ENCODE measurements at places on chromosomes 7 and 10.

- no peak overlapping the region for H3K27ac ChIP-seq
- H3K4me1 ChIP-seq, result no peaks in the 10 kb centered on the region
- no peak for DNase-seq
- no peaks in the 10 kb centered on the region for H3K27me3 ChIP-seq
- H3K4me3 ChIP-seq, result no peak overlapping the region
- H3K36me3 ChIP-seq, result no peaks in the 10 kb centered on the region
These were observed 322.6 kb downstream of the RNLS start for GRCh38 chr10:88260329-88261051.

- H3K36me3 ChIP-seq, result no peaks in the 10 kb centered on the region
- no peak overlapping the region for H3K27ac ChIP-seq
- no peak for DNase-seq
- H3K4me1 ChIP-seq, result no peaks in the 10 kb centered on the region
- no peaks in the 10 kb centered on the region for H3K27me3 ChIP-seq
These were observed 80.0 kb upstream of the INSIG1 start for GRCh38 chr7:155217634-155218033.

- no peaks in the 10 kb centered on the region for H3K27me3 ChIP-seq
- H3K4me3 ChIP-seq, result no peak overlapping the region
- DNase-seq, result peak; percentile 73
These were observed 447.8 kb upstream of the C7orf33 start for GRCh38 chr7:148142660-148143248.

DNA sequence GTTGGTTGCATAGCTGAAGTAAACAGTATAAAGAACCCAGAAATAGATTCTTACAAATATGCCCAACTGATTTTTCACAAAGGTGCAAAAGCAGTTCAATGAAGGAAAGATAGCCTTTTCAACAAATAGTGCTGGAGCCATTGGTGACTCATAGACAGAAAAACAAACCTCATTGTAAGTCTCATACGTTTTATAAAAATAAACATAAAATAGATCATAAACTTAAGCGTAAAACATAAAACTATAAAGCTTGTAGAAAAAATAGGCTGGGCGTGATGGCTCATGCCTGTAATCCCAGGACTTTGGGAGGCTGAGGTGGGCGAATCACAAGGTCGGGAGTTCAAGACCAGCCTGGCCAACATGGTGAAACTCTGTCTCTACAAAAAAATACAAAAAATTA is 318.8 kb upstream of the IGFBP3 start:
- H3K4me1 ChIP-seq, result no peaks in the 10 kb centered on the region
- no peaks in the 10 kb centered on the region for H3K36me3 ChIP-seq
- no peak overlapping the region for H3K4me3 ChIP-seq
- H3K27me3 ChIP-seq, result no peaks in the 10 kb centered on the region

DNA sequence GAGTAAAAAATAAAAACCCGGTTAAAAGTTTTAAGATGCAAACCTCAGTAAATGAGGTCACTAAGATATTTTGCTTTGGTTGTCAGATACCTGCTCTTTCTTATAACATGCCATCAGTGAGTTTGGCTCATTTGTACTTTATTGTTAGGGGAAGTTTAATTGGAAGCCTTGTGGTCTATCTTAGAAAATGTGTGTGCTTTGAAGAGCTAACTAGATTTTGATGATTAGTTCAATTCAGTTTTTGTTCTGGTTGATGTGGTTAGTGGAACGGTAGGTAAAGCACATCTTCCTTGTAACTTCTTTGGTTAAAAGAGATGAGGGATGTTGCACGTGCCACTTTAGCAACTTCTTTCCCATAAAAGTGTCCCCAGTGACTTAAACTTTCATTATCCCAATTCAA is 353.4 kb upstream of the GALNT17 start:
- peaks cover 57% of the 10 kb centered on the region for H3K36me3 ChIP-seq
- DNase-seq, result no peak
- H3K27ac ChIP-seq, result no peak overlapping the region
- H3K4me3 ChIP-seq, result no peak overlapping the region

GRCh38 chr7:1873857-1874589 is 203.9 kb downstream of the ELFN1 start:
- no peaks in the 10 kb centered on the region for H3K36me3 ChIP-seq
- no peak overlapping the region for H3K4me3 ChIP-seq
- H3K4me1 ChIP-seq, result no peaks in the 10 kb centered on the region
- H3K27ac ChIP-seq, result no peak overlapping the region
- no peak for DNase-seq
- no peaks in the 10 kb centered on the region for H3K27me3 ChIP-seq

DNA sequence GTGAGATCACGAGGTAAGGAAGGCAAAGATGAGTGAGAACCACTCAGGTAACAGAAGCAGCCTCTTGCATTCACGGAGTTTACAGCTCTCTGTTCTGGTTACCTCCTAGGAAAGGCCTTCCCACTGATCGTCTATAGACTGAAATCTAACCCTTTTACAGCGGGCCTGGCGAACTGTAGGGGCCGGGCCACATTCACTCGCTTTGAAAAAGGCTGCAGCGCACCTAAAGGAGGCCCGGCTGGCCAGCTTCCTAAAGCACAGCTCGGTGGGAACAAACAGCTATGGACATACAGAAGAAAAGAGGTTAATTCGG is 565 bp downstream of the ATP5MK start:
- H3K27ac ChIP-seq, result 0 out of 2 replicates have a peak overlapping the region, but pooled peaks have one; percentile 14
- peak; percentile 31 for DNase-seq
- no peaks in the 10 kb centered on the region for H3K27me3 ChIP-seq

DNA sequence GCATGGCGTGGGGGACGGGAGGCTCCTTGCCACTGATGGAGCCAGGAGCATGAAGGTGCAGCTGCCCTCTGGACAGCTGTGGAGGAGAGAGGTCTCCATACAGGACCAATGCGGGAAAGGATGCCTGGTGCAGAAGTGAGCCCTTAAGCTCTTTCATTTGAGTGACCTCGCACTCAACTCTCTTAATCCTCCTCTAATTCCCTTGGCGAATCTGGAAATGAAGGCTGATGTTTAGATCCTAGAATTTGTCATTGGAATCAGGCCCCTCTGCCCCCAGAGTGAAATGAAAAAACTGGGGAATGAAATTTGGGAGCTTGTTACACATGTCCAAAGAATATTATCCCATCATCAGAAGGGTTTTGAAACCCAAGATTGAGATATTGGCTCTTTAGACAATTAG is 639.5 kb downstream of the LRMDA start:
- no peak overlapping the region for H3K4me3 ChIP-seq
- H3K4me1 ChIP-seq, result no peaks in the 10 kb centered on the region
- DNase-seq, result no peak
- H3K27ac ChIP-seq, result no peak overlapping the region
- H3K36me3 ChIP-seq, result no peaks in the 10 kb centered on the region
- H3K27me3 ChIP-seq, result no peaks in the 10 kb centered on the region

- DNase-seq, result no peak
- 0 out of 2 replicates have a peak, but pooled peaks cover 5% of the 10 kb centered on the region for H3K4me1 ChIP-seq
- H3K27me3 ChIP-seq, result no peaks in the 10 kb centered on the region
- no peak overlapping the region for H3K4me3 ChIP-seq
- no peaks in the 10 kb centered on the region for H3K36me3 ChIP-seq
These were observed 10.6 kb upstream of the TOMM7 start for GRCh38 chr7:22833113-22833855.

DNA sequence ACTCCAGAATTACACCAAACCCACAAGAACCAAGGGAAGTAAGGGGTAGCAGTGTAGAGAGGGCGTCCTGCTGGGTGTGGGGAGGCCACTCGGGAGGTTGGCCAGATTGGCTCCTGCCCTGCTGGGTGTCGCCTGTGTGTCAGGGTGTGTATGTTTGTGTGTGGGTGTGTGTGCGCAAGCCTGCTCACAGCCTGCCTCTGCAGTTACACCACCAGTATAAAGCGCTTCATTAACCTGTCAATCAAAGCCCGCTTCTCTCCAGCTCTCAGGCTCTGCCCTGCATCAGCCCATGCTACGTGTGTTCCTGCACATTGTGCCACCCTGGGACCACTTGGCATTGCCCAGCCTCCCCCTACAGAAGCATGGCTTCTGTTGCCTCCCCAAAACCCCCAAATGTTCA is 83.3 kb upstream of the PAX2 start:
- peaks cover 19% of the 10 kb centered on the region for H3K4me1 ChIP-seq
- H3K36me3 ChIP-seq, result no peaks in the 10 kb centered on the region
- no peak overlapping the region for H3K27ac ChIP-seq
- H3K4me3 ChIP-seq, result no peak overlapping the region

DNA sequence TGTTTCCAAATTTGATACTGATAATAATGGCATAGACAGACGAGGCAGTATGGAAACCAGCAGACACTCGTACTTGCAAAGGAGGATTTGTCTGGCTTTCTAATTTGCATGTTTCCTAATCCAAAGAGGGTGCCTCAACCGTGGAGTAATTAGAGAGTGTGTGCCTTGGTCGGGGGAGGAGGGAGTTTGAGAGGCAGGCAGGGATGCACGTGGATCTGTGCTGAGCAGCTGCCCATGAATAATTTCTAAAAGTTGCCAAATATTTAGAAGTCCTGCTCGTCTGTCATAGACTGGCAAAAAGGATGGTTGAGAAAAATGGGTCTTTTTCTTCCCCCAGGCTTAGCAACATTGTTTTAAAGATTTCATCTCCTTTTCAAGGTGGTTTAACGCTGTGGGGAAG is 69.4 kb downstream of the PTPRE start:
- no peak for DNase-seq
- no peak overlapping the region for H3K27ac ChIP-seq
- H3K36me3 ChIP-seq, result peaks cover 5% of the 10 kb centered on the region
- no peaks in the 10 kb centered on the region for H3K27me3 ChIP-seq

GRCh38 chr10:84945791-84946190 is 617.4 kb downstream of the CCSER2 start:
- no peaks in the 10 kb centered on the region for H3K36me3 ChIP-seq
- no peak for DNase-seq
- H3K4me1 ChIP-seq, result no peaks in the 10 kb centered on the region
- no peak overlapping the region for H3K4me3 ChIP-seq

DNA sequence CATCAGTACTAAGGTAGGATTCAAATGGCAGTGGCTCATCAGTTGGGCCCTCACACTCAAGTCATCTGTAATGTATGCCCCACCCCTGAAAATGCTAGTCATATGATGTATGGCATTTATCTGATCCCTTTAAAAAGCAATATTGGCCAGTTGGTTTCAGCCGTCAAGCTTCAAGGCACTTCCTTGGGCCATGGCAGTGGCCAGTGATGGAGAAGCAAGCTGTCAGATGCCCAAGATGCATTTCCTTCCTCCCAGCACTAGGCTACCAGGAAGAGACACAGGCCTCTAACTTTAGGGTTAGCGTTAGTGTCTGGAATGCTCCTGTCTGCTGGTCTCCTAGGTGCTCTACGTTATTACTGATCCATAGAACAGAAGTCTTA is 64.1 kb downstream of the PIK3AP1 start:
- no peak overlapping the region for H3K4me3 ChIP-seq
- H3K4me1 ChIP-seq, result no peaks in the 10 kb centered on the region
- DNase-seq, result no peak
- H3K27ac ChIP-seq, result no peak overlapping the region

- H3K27ac ChIP-seq, result no peak overlapping the region
- no peaks in the 10 kb centered on the region for H3K4me1 ChIP-seq
- no peak for DNase-seq
- no peaks in the 10 kb centered on the region for H3K27me3 ChIP-seq
- no peak overlapping the region for H3K4me3 ChIP-seq
- no peaks in the 10 kb centered on the region for H3K36me3 ChIP-seq
These were observed 737.4 kb downstream of the TNS3 start for GRCh38 chr7:46844486-46844885.

GRCh38 chr7:135199439-135199838 is 11.9 kb downstream of the WDR91 start:
- H3K27me3 ChIP-seq, result no peaks in the 10 kb centered on the region
- H3K36me3 ChIP-seq, result peaks cover 7% of the 10 kb centered on the region
- no peak overlapping the region for H3K27ac ChIP-seq
- H3K4me3 ChIP-seq, result no peak overlapping the region

DNA sequence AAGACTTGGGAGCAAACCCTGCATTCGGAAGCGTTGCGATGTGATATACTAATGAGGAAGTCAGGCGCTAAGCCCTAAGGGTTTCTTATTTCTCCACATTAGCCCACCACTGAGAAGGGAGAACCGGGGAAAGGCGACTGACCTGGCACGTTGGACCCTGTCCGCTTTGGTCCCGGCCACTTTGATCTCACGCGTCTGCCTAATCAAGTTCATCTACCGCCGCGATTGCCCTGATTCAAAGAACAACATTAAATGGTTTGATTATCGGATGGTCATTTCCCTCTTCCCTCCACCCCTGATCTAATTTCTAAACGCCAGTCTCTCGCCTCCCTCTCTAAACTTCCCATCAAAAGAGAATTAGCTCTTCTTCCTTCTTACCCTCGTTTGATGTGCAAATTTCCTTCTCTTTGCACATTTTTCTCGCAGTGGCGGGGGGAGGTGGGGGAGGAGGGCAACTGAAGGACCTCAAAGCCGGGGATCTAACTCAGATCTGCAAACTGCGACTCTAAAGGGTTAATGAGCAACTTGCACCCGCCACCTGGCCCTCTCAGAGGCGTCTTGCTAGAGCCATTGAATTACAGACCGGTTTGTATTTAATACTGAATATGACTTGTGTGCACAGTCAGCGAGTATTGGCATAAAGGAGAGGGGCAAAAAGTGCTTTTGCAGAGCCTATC is 687 bp upstream of the DKK1 start:
- H3K27ac ChIP-seq, result no peak overlapping the region
- H3K36me3 ChIP-seq, result no peaks in the 10 kb centered on the region
- peaks cover 97% of the 10 kb centered on the region for H3K27me3 ChIP-seq
- H3K4me1 ChIP-seq, result peaks cover 8% of the 10 kb centered on the region

- H3K4me3 ChIP-seq, result no peak overlapping the region
- no peak for DNase-seq
- H3K4me1 ChIP-seq, result no peaks in the 10 kb centered on the region
- H3K36me3 ChIP-seq, result no peaks in the 10 kb centered on the region
- H3K27ac ChIP-seq, result no peak overlapping the region
- no peaks in the 10 kb centered on the region for H3K27me3 ChIP-seq
These were observed 559.7 kb upstream of the LRRTM3 start for GRCh38 chr10:66366163-66366562.

GRCh38 chr10:64286533-64286932 is 765.3 kb downstream of the REEP3 start:
- DNase-seq, result no peak
- H3K4me3 ChIP-seq, result no peak overlapping the region
- no peaks in the 10 kb centered on the region for H3K36me3 ChIP-seq
- 0 out of 2 replicates have a peak, but pooled peaks cover 6% of the 10 kb centered on the region for H3K4me1 ChIP-seq
- H3K27me3 ChIP-seq, result no peaks in the 10 kb centered on the region

GRCh38 chr7:7237201-7237977 is 55.0 kb downstream of the C1GALT1 start:
- H3K27me3 ChIP-seq, result no peaks in the 10 kb centered on the region
- no peak for DNase-seq
- peaks cover 57% of the 10 kb centered on the region for H3K4me1 ChIP-seq
- H3K4me3 ChIP-seq, result peak overlapping the region; percentile 36
- peak overlapping the region; percentile 78 for H3K27ac ChIP-seq
- H3K36me3 ChIP-seq, result peaks cover 7% of the 10 kb centered on the region

GRCh38 chr10:118584181-118584954 is 11.1 kb downstream of the PRLHR start:
- no peak overlapping the region for H3K27ac ChIP-seq
- no peaks in the 10 kb centered on the region for H3K4me1 ChIP-seq
- H3K4me3 ChIP-seq, result no peak overlapping the region
- no peak for DNase-seq

Measured in GM23338 (cell line).